ENCODE measurements at places on chromosomes 6 and 20.
A peak's percentile ranks its signal among the peaks of the same experiment; 100 is the strongest.

GRCh38 chr6:126914801-126915200, 203.7 kb upstream of the RSPO3 start:
- no peak for DNase-seq

GRCh38 chr20:33882481-33882880, 71.3 kb downstream of the CHMP4B start:
- DNase-seq, result no peak

DNA sequence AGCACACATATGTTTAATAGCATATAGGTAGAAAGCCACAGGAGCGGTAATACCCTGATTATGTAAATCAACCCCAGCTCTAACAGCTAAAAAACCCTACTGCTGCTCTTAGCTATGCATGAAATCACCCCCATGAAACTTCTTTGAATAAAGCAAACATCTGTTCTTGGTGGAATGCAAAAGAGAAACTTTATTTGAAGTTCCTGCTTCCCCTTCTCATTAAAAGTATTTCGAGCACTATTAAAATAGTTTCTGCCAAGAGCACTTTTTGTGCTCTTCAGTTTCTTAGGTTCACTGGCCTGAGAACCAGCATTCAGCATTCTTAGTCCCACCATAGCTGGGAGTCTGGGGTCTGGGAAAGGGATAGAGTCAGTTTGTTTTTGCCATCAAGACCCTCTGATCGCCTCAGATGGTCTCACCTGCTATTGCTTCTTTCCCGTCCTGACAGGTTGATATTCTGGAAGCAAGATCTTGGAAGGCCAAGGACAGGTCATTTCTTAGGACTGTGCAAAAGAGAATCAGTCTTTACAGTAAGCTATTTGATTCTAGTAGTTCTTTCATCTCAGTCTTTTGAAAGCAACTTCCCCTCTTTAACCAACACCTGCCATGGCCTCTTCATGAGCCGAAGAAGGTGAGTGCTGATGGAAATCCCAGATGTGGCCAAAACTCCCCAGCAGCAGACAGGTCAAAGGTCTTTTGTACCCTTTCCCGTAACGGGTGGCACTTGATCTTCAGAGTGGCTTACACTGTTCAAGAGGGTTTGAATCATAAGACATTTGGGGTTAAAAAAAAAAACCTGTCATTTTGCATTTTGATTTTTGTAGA, 76.5 kb upstream of the TMEM170B start:
- DNase-seq, result no peak

- DNase-seq, result no peak
These were observed 21.9 kb downstream of the EFCAB8 start for GRCh38 chr20:32880635-32881034.

- no peak for DNase-seq
These were observed 4.2 kb upstream of the APMAP start for GRCh38 chr20:24996449-24997377.

- peak; percentile 32 for DNase-seq
These were observed 56.5 kb downstream of the CD40 start for GRCh38 chr20:46174469-46175126.

DNA sequence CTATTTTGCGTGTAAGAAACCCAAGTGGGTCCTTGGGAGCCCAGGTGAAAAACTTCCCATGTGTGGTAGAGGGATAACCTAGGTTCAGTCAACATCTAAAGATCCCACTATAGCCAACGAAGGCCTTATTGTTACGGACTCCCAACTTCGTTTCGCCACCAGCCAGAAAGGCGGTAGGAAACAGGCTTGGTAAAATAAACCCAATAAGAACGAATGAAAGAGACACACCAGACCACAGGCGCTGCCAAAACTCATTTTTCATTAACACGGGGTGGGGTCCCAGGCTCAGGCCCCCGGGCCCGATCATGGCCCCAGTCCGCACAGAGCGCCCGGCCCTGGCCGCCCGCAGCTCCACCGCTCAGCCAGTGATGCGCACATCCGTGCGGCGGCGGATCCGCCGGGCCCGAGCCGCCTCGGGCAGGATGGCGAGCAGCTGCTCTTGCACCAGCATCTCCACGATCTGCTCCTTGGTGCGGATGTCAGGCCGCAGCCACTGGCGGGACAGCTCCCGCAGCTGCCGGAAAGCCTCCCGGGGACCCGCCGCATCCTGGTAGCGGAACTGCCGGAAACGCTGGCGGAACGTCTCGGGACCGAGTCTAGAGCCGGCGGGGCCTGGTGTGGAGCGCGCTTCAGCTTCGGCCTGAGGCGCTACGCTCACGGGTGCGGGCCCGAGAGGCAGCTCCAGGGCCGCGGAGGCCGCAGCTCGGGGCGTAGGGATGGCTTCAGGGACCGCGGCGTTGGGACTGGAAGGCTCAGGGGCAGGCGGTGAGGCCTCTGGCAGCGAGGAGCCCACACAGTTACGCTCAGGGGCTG, 709 bp downstream of the SCAND1 start:
- DNase-seq, result peak; percentile 29

DNA sequence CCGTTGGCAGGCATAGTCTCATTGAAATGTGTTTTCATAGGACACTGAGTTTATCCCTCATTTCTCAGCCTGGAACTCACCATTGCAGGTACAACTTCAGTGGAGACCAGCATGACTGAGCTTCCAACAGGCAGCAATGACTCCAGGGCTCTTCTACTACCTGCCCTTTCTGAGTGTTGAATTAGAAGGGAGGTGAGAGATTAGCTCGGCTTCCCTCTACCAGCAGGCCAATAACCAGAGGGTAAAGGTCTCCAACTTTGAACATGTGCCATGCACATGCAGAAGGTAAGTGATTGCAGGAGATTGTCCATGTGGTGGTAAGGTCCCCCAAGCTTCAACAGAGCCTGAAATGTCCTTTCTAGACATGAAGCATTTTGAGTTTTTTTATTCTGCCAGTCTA, 233.8 kb upstream of the SUPT3H start:
- no peak for DNase-seq

- no peak for DNase-seq
These were observed 668.2 kb upstream of the GJE1 start for GRCh38 chr6:141464490-141464889.

DNA sequence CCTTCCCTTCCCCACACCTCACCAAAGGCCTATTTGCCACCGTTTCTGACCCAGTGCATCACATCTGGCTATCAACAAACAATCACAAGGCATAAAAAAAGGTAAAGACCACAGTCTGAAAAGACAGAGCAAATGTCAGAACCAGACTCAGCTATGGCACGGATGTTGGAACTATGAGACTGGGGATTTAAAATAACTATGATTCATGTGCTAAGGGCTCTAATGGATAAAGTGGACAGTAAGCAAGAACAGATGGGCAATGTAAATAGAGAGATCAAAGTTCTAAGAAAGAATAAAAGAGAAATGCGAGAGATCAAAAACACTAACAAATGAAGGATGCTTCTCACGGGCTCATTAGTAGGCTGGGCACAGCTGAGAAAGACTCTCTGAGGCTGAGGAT, 99.5 kb downstream of the LAMP5 start:
- no peak for DNase-seq

Data from stimulated activated CD8-positive, alpha-beta memory T cell treated with anti-CD3 and anti-CD28 coated beads, Interleukin-4, amount 100 ng/mL, for 4 hours (primary cell).